ENCODE measurements at places on chromosomes 1 and 21. TPM values are rescaled to one million over a fixed set of nuclear protein-coding genes. Genes with fewer than 3 reads are reported as not detected.

The SPRR2F gene
- not detected for total RNA-seq

DNA sequence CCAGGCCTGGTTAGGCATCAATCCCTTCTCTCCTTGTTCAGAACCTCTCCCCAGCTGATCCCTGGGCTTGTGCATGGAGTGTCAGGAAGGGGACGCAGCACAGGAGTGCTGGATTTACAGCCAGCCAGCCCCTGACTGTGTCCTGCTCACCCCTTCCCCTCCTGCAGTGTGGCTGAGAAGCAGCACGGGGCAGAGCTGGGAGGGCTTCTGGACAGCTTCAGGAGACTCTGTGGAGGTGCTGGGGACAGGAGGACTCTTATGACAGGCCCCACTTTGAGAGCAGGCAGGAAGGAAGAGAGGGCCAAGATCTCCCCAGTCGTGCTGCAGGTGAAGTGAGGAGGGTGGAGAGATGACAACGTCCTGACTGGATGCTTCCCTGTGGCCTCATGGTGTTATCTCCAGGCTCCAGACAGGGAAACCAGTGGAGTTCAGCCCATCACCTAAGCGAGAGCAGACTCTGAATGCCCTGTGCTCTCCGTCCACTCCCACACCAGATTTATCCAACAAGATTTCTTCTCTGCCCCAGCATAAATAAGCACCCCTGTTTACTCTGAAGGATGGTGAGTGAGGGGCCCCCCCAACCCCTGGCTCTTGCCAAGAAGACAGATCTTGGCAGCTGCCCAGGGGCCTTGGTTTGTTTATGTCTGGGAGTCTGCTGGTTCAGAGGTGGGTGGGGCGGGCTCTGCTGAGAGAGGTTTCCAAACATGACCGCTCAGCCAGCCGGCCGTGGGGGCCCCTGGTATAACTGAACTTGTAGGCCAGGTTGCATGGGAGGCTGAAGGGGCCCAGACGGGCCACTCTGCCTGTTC lies 21.3 kb downstream of the TMCC2 start:
- no peaks in the 10 kb centered on the region for H3K4me1 ChIP-seq
- no peak overlapping the region for H3K4me3 ChIP-seq
- no peaks in the 10 kb centered on the region for H3K36me3 ChIP-seq
- no peak overlapping the region for H3K27ac ChIP-seq

The KCNE1 gene
- total RNA-seq = 0.19 TPM

The KRTAP21-2 gene
- not detected for total RNA-seq

DNA sequence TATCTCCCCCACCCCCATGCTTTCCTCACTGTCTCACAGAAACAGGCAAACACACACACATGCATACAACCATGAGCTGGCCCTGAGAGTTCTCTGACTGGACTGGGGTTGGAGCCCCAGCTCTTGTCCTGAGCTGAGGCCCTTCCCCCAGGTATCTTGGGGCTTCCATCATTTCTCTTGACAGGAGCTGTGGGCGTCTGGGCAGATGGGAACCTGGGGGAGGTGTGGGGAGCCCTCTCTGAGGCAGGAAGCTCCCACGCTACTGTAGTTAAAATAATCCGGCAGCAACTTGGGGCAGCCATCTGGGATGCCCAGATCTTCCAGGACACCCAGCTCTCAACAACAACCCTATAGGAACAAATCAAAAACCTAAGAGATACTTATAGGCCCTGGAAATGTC lies 2.7 kb upstream of the KIF21B start:
- no peak overlapping the region for H3K4me3 ChIP-seq
- H3K36me3 ChIP-seq = no peaks in the 10 kb centered on the region
- H3K4me1 ChIP-seq = peaks cover 42% of the 10 kb centered on the region
- no peak for DNase-seq
- H3K27ac ChIP-seq = no peak overlapping the region

The DUSP10 gene
- total RNA-seq = 2.7 TPM

DNA sequence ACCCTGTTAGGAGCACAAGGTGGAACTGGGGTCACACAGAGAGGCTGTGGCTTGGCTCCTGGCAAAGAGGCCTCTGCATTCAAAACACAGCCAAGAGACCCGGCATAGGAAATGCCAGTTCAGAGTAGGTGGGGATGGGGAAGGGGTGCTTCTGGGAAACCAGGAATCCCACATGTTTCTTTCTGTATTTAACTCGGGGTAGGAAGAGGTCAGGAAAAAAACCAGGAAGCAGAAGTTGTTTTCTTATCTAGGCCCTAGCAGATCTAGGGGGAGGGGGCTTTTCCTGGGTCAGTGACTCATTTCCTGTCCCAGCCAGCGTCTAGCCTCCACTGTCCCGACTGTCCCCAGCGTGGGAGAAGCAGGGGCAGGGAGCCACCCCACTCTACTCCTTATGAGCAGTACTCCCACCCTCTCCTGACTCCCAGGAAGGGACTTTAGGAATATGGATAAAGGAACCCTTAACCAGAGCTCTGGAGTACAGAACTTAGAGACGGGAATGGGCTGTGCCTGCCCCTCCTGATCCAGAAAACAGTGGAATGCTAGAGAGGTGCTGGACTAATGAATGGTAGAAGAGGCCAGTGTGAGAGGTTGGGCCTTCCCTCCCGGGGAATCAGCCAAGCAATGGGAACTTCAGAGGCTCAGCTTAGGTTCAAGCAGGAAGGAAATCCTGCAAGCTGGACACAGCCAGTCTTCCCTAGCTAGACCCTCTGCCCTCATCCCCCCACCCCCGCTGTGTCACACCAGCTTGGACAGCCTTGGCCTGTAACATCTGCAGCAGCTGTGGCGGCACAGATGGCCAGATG lies 5.7 kb downstream of the FHL3 start:
- no peak for DNase-seq
- H3K27me3 ChIP-seq = no peaks in the 10 kb centered on the region
- peak overlapping the region; percentile 36 for H3K4me3 ChIP-seq
- H3K4me1 ChIP-seq = peaks cover 63% of the 10 kb centered on the region
- peak overlapping the region; percentile 89 for H3K27ac ChIP-seq

GRCh38 chr1:11923827-11924113 lies 2.5 kb downstream of the KIAA2013 start:
- no peaks in the 10 kb centered on the region for H3K27me3 ChIP-seq
- peaks cover 50% of the 10 kb centered on the region for H3K4me1 ChIP-seq
- H3K36me3 ChIP-seq = no peaks in the 10 kb centered on the region

DNA sequence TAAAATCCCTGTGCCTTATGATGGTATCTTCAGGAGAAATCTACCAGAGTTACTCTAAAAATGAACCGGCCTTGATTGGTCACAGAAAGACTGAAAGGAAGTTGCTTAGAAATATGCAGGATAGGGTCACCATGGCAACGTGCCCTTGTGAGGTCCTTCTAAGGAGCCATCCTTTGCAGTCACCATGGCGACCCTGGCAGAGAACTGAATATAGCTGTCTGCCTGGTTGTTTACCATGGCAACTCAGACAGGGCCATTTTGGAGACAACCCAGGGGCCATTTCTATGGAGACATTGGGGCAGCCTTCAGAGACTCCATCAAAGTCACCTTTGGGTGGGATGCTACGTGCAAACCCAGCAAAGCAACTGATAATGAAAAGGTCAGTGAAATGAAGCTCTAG lies 43.0 kb downstream of the SNX7 start:
- no peak for DNase-seq
- H3K36me3 ChIP-seq = no peaks in the 10 kb centered on the region
- no peak overlapping the region for H3K27ac ChIP-seq
- H3K4me3 ChIP-seq = no peak overlapping the region
- no peaks in the 10 kb centered on the region for H3K27me3 ChIP-seq

DNA sequence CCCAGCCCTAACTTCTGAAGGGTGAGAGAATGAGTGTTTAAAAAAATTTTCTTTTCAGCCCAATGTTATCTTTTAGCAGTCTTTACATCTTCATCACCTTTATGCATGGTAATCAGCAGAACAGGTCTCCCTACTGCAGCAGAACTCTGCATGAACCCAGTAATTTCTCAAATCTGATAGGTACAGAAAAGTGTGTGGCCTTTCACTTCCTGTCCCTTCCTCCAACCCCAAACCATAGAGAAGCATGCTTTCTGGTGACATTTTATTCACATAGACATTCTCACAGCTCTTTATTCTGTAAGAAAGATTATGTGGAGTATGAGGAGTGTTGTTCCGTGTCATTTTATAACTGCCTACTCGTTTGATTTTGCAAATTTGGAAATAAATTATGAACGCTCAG lies 68.6 kb downstream of the RPAP2 start:
- H3K4me3 ChIP-seq = peak overlapping the region; percentile 6
- H3K27me3 ChIP-seq = no peaks in the 10 kb centered on the region
- H3K36me3 ChIP-seq = peaks cover 28% of the 10 kb centered on the region
- H3K27ac ChIP-seq = no peak overlapping the region
- no peak for DNase-seq

GRCh38 chr21:19123053-19123452 lies 719.5 kb upstream of the TMPRSS15 start:
- H3K4me3 ChIP-seq = no peak overlapping the region
- DNase-seq = no peak
- no peaks in the 10 kb centered on the region for H3K4me1 ChIP-seq
- H3K27ac ChIP-seq = no peak overlapping the region
- H3K27me3 ChIP-seq = no peaks in the 10 kb centered on the region

- H3K27me3 ChIP-seq = no peaks in the 10 kb centered on the region
- no peaks in the 10 kb centered on the region for H3K36me3 ChIP-seq
- no peak overlapping the region for H3K27ac ChIP-seq
- DNase-seq = no peak
These were observed 83.4 kb downstream of the SLC16A1 start for GRCh38 chr1:112872551-112872962.

GRCh38 chr1:220487297-220487820 lies 40.6 kb upstream of the MARK1 start:
- peaks cover 4% of the 10 kb centered on the region for H3K27me3 ChIP-seq
- H3K36me3 ChIP-seq = no peaks in the 10 kb centered on the region
- no peak overlapping the region for H3K27ac ChIP-seq
- no peak for DNase-seq
- peaks cover 3% of the 10 kb centered on the region for H3K4me1 ChIP-seq

DNA sequence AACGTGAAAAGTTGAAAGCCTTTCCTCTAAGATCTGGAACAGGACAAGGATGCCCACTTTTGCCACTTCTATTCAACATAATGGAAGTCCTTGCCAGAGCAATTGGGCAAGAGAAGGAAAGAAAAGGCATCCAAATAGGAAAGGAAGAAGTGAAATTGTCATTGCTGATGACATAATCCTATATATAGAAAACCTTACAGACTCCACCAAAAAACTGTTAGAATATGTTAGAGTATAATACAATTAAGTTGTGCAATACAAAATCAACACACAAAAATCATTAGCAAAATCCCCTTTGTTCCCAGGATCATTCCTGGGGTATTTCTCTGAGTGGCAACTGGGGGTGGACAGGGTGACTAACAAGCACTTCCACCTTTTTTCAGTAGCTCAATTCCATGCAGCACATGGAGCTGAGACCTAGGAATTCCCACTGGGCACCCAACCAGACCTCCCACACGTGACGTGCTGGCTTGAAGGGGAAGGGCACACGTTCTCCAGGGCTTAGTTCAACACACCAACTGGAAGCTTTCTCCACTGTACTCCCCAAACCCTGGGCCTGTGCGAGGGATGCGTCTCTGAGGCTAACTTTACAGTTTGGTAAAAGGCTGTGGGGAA lies 9.6 kb downstream of the STUM start:
- no peak overlapping the region for H3K4me3 ChIP-seq
- H3K27ac ChIP-seq = no peak overlapping the region

DNA sequence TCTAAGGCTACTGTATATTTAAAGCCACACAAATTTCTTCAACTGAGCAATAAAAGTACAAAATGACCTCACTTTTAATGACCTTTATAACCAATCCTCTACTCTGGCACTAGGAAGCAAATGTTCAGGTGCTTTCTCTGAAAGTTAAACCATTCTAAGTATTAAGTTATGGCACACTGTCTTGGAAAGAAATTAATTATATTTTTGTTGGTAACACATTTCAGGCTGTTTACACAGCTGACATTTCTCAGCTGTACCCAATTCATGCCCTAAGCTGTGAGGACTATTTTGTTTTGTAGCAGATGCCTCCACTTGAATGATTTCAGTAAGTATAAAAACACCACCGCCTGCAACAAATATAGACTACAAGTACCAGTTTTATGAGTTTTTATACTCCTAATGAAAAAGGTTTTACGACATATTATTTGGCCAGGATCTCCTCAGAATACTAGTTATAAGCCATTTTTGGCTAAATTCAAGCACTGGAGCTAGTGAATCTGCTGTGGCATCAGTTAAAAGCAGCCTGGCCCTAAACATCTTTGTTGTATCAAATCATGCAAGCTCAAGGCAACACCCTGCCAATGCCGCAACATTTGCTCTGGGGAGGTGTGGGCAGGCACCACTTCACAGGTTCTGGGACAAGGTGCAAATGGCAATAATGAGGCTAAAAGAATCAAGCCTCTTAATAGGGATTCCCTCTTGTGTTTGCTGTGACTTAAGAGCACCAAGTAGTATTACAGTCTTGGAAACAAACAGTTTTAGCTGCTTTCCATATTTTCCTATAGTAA lies 228.4 kb upstream of the DMRTA2 start:
- H3K27me3 ChIP-seq = no peaks in the 10 kb centered on the region
- H3K27ac ChIP-seq = no peak overlapping the region
- no peak for DNase-seq
- no peaks in the 10 kb centered on the region for H3K4me1 ChIP-seq
- peaks cover 16% of the 10 kb centered on the region for H3K36me3 ChIP-seq

DNA sequence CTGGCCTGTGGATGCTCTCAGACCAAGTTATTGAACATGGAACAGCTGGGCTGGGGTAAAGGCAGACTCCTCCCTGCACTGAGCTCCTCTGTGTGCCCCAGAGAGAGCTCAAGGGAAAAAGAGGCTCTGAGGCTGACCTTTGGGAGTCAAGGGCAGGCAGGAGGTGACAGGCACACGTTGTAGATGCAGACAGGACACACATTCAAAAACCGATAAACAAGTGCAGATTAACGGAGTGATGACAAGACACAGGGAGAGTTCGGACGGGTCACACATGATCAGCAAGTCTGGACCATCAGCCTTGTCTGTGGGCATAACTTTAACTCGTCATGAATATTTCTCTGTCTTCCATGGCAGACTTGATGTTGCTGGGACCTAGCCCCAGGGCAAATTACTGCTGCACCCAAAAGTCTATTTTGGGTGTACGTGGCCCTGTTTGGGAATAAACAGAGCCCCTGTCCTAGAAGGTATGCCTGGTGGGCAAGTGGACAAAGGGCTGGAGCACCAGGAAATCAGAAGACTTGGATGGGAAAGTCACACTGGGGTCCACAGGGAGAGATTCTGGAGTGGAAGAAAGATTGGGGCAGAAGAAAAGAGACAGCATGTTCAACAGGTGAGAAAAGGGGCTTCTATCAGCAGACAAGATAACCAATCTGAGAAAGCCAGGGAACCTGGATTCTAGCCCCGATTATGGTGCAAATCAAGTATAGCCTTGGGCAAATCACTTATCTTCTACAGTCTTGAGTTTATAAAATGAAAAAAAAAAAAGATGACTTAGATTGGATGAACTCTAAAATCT lies 74.9 kb downstream of the PLXNA2 start:
- no peaks in the 10 kb centered on the region for H3K4me1 ChIP-seq
- H3K36me3 ChIP-seq = no peaks in the 10 kb centered on the region
- DNase-seq = no peak
- H3K27ac ChIP-seq = no peak overlapping the region
- H3K27me3 ChIP-seq = peaks cover 7% of the 10 kb centered on the region
- H3K4me3 ChIP-seq = no peak overlapping the region

DNA sequence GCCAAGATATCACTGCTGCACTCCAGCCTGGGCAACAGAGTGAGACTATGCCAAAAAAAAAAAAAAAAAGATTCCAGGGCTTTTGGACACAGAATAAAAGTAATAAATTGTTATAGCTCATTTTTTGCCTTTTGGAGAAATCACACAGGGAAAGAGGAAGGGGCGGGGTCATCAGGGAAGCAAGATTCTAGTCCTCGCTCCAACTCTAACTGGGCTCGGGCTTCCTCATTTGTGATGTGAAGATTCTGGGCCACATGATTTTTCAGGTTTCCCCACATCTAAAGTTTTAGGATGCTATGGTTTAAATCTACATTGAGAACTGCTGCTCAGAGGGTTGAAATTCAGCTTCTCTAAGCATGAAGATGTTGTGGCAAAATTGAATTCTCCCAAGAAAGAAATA lies 179.3 kb upstream of the PLXNA2 start:
- no peaks in the 10 kb centered on the region for H3K36me3 ChIP-seq
- no peak for DNase-seq
- no peak overlapping the region for H3K27ac ChIP-seq
